ENCODE measurements at places on chromosomes 13 and 19. TPM values are rescaled to one million over a fixed set of nuclear protein-coding genes. Genes with fewer than 3 reads are reported as not detected.

Gene TMEM221
- 1.2 TPM for polyA plus RNA-seq

Gene NXNL1
- polyA plus RNA-seq = not detected

GRCh38 chr13:78046331-78046730 is 127.7 kb upstream of the EDNRB start:
- DNase-seq = no peak

DNA sequence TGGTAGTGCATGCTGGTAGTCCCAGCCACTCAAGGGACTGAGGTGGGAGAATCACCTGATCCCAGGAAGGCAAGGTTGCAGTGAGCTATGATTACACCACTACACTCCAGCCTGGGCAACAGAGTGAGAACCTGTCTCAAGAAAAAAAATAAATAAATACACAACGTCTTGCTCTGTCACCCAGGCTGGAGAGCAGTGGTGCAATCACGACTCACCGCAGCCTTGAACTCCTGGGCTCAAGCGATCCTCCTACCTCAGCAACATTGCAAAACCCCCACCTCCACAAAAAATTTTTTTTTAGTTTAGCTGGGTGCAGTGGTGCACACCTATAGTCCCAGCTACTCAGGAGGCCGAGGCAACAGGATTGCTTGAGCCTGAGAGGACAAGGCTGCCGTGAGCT is 8.8 kb downstream of the TPM4 start:
- no peak for DNase-seq

GRCh38 chr13:106474912-106475311 is 60.5 kb downstream of the EFNB2 start:
- DNase-seq = no peak

GRCh38 chr13:26168237-26168814 is 53.8 kb downstream of the RNF6 start:
- no peak for DNase-seq

- no peak for DNase-seq
Observed at GRCh38 chr13:93865235-93865634, 614.2 kb downstream of the DCT start.

DNA sequence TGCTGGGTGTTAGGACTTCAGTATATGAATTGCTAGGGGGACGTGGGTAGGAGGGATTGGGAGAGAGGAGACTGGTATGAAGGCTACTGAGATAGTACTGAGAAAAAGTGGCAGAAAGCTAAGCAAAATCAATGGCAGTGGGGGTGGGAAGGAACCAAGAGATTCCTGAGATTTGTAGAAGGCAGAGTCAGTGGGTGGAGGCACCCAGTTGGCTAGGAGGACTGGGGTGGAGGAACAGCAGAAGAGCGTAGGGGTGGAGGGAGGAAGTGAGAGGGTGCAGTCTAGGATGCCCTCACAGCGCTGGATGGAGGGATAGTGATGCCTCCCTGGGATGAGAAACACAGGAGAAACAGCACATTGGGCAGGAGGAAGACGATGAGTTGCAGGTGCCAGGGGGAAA is 5.6 kb upstream of the MEDAG start:
- no peak for DNase-seq

Gene CERS1
- polyA plus RNA-seq = 37.0 TPM

DNA sequence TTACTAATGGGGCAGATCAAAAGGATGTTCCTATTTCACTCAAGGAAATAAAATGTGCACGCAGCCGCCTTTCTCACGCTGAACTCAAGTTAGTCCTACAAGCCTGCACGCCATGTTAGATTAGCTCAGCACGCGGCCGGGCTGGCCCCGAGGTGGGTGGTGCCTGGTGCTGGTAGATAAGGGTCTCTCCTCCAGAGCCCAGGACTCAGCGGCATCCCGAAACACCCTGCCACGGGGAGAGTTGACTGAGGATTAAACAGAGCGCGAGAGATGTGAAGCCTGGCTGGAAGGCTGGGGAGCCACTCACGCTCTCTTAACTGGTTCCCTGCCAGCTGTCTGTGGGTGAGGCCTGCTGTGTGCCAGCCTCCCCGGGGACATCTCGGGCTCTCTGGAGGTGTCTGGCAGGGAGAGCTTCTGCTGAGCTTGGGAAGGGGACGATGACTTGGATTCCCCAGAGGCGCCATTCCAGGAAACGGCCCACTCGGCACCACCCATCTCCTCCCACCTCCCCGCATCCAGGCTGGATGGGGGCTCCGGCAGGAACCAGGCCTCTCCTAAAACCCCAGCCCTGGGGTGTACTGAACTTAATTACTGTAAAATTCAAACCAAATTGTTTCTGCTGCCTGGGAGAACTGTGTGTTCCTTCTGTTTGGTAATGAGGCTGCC is 122.2 kb downstream of the KDM4B start:
- peak; percentile 41 for DNase-seq

- DNase-seq = no peak
Observed at GRCh38 chr19:55306712-55307111, 18.4 kb downstream of the TMEM150B start.

Gene SIGLEC12
- polyA plus RNA-seq = 0.20 TPM

Gene FBXL3
- polyA plus RNA-seq = 35.5 TPM

Gene EID2B
- 2.2 TPM for polyA plus RNA-seq

DNA sequence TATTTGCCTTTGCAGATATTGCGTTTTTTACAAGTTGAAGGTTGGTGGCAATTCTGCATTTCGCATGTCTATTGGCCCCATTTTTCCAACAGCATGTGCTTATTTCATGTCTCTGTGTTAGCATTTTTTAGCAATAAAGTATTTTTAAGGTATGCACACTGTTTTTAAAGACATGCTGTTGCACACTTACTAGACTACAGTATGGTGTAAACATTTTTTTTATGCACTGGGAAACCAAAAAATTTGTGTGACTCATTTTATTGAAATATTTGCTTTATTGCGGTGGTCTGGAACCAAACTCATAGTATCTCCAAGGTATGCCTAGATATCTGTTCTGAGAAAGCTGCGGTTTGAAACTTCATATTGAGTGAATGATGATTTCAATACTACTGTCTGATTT is 55.4 kb upstream of the RNF113B start:
- DNase-seq = no peak

All from muscle of leg (tissue), 16 donors.